ENCODE measurements at places on chromosomes 2 and 18. TPM values are rescaled to one million over a fixed set of nuclear protein-coding genes. Genes with fewer than 3 reads are reported as not detected.

- DNase-seq: peak; percentile 78
These were observed at the start of gene ARHGAP15 for GRCh38 chr2:143128681-143129580. ARHGAP15 (plus strand) TSS chr2:143129419.

- no peak for DNase-seq
These were observed 53.1 kb downstream of the CAB39 start for GRCh38 chr2:230765611-230766300.

DNA sequence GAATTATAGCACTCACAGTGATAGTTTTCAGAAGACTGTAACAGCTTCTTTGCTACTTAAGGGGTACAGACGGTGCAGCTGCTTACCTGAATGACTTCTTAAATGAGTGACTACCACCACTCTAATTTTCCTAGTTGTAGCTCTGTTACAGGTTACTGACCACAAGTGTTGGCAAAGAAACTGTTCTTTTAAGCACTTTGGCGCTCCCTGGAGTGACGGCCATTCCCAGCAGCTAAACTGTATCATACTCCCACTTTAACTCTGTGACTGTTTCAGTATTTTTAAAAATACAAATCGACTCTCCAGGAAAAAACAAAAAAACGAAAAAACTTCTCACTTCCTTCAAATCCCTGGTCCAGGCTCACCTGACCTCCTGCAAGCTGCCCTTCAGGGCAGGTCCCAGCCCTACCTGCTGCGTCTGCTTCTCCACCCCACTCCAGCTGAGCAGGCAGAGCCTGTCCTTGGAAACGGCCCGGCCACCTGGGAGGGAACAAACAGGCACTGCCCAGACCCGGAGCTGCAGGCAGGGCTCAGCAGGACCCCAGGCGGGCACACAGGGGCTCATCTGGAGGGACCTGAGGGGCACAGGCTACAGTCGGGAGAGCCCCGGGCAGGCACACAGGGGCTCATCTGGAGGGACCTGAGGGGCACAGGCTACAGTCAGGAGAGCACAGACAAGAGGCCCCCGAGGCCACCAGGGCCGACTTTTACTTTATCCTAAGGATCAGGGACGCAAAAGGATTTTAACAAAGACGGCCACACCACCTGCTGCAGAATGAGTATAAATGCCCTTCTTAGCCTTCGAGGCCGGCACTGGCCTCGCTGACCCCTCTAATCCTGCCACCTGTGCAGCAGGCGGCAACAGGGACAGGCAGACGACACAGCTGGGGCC, 24.5 kb downstream of the SLC66A2 start:
- DNase-seq: peak; percentile 55

DNA sequence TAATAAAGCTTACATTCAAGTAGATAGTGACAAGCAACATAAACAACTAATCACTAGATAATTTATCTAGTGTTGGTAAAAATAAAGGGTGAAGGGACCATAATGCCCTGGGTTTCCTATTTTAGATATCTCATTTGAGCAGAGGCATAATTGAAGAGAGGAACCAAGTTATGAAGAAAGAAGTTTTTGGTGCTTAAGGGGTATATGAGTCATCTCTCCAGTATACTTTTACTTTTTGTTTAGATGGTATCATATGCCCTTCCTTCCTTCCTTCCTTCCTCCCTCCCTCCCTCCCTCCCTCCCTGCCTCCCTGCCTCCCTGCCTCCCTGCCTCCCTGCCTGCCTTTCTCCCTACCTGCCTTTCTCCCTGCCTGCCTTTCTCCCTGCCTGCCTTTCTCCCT, 1053.5 kb upstream of the CELF4 start:
- DNase-seq: no peak

DNA sequence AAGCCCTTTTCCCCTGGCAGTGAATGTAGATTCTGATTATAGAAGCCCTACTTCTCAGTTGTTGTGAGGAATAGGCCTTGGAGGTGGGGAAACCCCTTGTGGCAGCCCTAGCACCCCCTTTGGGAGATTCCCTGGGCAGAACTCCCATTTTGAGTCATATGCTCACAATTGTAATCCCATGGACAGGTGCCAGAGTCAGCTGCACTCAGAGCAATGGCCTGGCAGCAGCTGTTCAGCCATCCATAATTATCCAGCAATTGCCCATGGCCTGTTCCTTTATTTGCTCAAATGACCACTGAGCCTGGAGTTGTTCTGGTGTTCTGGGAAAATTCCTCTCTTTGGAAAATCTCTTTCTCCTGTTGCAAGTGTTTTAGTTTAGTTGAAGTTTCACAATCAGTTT, 71.7 kb downstream of the PTRHD1 start:
- DNase-seq: peak; percentile 83

GRCh38 chr2:17617516-17617915, 77.0 kb downstream of the VSNL1 start:
- no peak for DNase-seq

- no peak for DNase-seq
These were observed 62.3 kb upstream of the NYAP2 start for GRCh38 chr2:225337183-225337582.

GRCh38 chr2:144370937-144371584, 148.9 kb downstream of the ZEB2 start:
- no peak for DNase-seq

- DNase-seq: no peak
These were observed 124.5 kb downstream of the PMAIP1 start for GRCh38 chr18:60024345-60024744.

DNA sequence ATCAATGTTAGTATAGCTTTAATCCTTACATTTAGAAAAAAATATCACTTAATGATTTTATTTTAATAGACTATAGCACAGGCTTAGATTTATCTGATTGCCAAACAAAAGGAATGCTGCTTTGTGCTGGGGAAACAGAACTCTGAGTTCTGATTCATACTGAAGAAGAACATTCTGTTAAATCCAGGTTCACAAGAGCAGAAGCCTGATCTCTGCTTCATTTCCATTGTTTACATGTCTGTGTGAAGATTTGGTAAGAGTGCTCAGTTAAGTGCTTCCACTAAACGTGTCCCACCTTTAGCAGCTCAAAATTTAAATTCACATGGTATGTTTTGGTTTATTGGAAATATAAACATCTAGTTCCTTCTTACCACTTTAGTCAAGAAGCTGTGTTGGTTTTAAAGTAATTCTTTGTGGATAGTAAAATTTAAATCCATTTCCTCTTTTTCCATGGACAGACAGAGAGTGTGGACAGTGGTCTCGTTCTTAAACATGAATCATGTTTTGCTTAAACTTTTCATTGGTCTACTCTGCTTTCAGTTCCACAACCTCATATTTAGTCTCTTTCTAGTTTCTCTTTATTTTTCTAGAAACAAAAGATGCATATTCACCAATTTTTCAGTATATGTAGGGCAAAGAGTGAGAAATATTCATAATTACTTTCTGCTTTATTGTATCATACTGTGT, 59.1 kb downstream of the NYAP2 start:
- DNase-seq: no peak

DNA sequence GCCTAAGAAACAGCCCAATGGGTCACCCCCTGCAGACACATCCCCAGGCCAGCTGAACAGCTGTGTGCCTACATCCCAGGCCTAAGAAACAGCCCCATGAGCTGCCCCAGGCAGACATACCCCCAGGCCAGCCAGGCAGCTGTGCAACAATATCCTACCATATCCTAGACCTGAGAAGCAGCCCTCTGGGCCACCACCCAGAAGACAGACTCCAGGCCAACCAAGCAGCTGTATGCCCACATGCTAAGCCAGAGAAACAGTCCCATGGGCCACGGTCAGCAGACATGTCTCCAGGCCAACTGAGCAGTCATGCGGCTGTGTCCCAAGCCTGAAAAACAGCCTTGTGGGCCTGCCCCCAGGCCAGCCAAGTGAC, 205.5 kb downstream of the ATAD2B start:
- DNase-seq: no peak

GRCh38 chr2:31349160-31349559, 65.4 kb downstream of the XDH start:
- no peak for DNase-seq

DNA sequence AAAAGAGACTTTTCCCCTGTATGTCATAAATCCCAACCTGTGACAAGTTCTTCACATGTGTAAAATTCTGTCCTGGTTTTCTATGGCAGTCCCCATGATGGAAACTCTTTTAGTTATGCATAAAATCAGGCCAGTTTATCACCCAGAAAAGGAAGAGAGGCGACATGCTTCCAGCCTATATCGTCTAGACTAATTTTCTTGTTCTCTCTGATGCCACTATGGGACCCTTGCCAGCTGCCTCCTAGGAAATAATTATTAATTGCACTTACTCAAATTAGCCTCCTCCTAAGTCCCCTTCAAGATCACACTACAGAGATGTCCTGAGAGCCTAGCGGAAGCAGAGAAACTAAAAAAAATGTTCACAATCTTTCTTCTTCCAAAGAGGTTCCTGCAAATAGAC, 722.4 kb downstream of the NRXN1 start:
- no peak for DNase-seq

GRCh38 chr2:42904576-42904876, 112.1 kb upstream of the HAAO start:
- DNase-seq: no peak

DNA sequence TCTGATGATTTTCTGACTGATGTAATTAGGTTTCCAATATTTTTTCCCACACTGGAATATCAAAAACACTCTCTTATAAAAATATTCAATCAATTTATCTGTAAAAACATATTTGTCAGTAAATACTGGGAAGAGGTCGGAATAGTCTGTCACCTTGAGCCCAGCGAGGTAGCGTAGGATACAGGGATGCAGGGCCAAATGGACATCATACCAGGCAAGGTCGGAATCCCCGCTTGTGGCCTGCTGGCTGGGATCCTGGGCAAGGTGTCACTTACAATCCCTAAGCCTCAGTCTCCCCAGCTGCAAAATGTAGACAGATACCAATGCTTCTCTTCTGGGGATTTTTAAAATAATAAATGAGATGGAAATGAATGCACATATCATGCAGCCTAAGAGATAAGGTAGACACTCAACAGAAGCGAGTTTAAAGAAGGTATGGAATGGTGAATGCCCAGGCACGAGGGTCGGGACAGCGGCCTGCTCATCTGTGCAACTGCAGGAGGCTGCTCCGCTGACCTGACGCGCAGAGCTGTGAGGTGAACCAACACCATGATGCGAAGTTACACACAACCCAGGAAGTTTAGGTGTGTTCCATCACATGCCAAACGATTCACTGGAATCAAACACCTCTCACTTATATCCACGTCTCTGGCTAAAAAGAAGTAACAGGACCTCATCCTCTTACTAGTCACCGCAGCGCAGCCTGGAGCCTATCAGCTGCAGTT, 98.2 kb downstream of the EIPR1 start:
- DNase-seq: no peak

- no peak for DNase-seq
These were observed 225.5 kb upstream of the ZEB2 start for GRCh38 chr2:144745424-144745823.

DNA sequence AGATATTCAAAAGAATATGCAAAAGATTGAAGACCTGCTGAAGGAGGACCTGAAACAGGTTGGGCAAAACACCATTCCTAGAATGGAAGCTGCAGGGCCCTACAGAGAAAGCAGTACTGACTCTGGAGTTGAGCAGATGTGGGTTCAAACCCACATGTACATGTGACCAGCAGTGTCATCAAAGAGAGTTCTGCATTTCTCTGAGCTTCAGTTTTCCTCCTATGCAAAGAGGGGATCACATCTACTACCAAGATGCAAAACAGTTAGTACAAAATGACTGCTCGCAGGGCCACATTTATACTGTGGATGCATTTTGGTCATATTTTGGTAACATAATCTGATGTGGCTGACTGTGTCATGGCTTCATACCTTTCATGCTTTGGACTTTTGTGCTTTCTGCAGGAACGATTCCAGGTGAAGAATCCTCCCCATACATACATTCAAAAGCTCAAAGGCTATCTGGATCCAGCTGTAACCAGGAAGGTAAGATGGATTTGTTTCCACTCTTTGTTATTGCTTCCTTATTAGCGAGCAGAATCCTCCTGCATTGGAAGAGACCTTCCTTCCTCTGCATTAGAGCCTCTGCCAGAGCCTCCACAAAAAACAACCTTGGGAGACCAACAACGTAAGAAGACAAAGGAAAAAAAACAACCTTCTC, 174.8 kb downstream of the PRPF40A start:
- no peak for DNase-seq

DNA sequence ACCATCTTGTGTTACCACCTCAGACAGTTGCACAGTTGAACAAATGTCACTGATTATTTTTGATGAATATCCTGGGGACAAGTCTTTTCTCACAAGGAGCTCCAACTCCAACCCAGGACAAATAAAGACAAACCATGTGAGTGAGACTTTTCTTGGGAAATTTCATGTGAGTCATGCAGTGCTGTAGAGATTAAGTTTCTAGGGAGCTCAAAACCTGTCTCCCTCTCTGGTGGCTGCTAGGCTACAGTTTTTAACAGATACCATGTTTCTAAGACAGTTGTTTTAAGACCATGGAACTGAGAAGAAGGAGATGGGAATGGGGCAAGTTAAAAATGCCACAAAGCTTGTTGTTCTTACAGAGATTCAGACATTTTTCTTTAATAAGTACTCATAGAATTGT, 255.5 kb downstream of the RIT2 start:
- DNase-seq: no peak

- peak; percentile 29 for DNase-seq
These were observed 10.8 kb upstream of the KCNG2 start for GRCh38 chr18:79786786-79787526.

DNA sequence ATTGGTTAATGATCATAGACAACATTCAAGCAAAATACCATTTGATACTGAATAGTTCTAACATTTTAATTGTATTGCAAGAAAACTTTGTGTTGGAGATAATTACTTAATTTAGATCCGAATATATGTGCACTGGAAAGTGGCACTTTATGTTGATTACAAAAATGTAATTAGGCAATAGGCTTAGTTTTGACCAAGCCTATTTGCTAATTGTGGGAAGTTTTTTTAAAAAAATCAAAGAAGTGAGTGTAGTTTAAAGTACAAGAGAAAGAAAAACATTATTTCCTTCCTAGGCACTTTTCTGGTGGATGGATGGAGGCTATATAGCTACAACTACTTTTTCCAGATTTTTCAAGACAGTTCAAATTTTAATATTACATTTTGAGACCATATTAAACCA, 18.3 kb upstream of the PELI1 start:
- no peak for DNase-seq

- no peak for DNase-seq
These were observed 64.1 kb upstream of the GPC1 start for GRCh38 chr2:240371129-240372000.

Gene DYSF
- total RNA-seq: 82.8 TPM

Gene CENPA
- not detected for total RNA-seq

Gene TXNDC2
- total RNA-seq: not detected

Gene GREB1L
- total RNA-seq: 16.2 TPM

Gene IL36B
- total RNA-seq: not detected

Gene TAF4B
- 0.92 TPM for total RNA-seq
